H7 (cell line): ENCODE measurements at places on chromosomes 3 and 15.

DNA sequence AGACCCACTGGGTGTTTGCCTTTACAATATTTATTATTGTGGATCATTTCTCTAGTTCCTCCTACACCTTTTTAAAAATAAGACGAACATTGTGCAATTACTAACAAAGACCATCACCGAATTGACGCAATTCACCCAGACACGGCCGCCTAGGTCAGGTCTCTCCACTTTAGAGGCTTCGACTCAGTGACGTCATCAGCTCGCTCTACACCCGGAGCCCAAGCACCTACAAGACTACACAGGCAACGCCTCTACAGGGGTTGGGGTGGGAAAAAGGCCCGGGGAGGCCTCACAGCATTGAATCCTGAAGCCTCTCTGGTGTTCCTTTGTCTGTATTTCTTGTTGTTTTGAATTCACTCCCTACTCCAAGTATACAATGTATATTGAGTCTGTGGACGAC is 16.6 kb downstream of the ZIC4 start:
- DNase-seq = no peak

- no peak for DNase-seq
These were observed 71.7 kb upstream of the ARL6 start for GRCh38 chr3:97692831-97693230.

DNA sequence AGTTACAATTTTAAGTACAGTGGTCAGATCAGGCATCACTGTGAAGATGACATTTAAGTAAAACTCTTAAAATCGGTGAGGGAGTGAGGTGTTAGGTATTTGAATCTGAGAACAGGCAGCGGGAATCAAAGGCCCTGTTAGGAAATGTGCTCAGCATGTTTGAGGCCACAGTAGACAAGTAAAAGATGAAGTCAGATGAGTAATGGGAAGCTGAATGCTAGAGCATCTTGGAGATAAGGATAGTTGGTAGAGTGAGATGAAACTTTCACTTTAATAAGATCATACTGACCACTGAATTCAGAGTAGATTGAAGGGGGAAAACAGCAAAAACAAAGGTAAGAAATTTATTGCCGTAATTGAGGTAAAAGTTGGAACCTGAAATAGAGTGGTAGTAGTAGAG is 61.6 kb downstream of the DCBLD2 start:
- DNase-seq = no peak

- no peak for DNase-seq
These were observed 17.2 kb downstream of the CPA3 start for GRCh38 chr3:148882288-148882687.

GRCh38 chr15:66505430-66505811 is 295 bp downstream of the ZWILCH start:
- DNase-seq = no peak

GRCh38 chr3:50161320-50161719 is 6.2 kb downstream of the SEMA3F start:
- DNase-seq = no peak

DNA sequence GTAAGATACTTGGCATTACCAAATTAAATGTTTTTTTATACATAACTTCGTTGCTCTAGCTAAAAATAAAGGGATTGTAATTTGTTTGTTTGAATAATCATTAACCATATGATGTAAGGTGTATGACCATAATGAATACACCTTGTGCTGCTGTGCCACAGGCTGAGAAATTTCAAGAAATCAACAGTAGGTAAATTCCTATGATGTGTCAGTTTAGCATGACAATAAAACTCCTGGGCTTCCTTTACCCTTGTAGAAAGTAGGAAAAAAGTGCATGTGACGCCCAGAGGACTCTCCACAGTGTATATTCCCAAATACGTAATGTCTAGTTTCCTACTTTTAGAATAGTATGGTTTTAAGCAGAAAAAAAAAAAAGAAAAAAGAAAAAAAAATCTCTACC is 208.1 kb downstream of the SATB1 start:
- DNase-seq = peak; percentile 19

- DNase-seq = no peak
These were observed 124.4 kb downstream of the DIPK2A start for GRCh38 chr3:144096016-144096415.

- no peak for DNase-seq
These were observed 67.4 kb upstream of the FOXB1 start for GRCh38 chr15:59936741-59937140.

- peak; percentile 79 for DNase-seq
These were observed 13.0 kb upstream of the MANF start for GRCh38 chr3:51371943-51372557.

- no peak for DNase-seq
These were observed 107.8 kb downstream of the SNRK start for GRCh38 chr3:43394041-43394554.

DNA sequence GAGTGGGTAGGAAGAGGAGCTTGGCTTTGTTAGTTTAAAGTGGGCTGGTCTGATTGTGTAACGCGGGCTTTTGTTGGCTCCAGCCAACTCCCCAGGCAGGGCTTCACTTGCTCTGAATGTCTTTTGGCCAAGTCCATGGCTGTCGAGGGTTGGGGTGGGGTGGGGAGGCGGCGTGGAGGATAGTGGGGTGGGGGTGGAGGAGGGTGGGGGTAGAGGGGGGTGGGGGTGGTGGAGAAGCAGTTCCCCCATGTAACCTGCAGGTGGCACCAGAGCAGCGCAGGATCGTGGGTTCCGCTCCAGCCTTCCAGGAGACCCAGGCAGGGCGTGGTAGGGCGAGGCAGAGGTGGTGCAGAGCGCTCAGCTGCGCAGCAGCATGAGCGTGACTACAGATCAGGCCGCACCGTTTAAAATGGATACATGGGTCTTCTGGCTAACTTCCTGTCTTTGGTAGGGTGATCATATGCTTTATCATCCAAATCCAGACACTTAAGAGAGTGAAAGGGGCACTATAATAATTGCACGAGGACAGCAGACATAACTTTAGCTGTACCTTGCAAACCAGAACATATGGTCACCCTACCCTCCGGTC is 28.3 kb downstream of the GOLGA6A start:
- DNase-seq = peak; percentile 95

DNA sequence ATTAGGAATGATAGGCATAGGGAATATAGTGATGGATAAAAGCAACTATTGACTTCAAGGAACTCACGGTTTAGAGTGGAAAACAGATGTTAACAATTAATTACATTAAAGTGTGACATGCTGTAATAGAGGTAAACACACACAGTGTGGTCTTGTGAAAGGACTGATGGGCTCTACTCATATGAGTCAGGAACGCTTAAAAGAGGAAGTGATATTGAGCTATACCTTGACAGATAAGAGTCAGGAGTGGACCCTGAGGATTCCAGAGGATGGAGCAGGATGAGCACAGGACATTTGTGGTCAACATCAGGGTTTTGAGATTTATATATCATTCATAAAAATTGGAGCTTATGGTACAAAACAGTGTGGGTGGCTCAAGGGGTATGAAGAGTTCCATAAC is 11.0 kb downstream of the EXOG start:
- DNase-seq = no peak

- DNase-seq = no peak
These were observed 61.4 kb downstream of the ADCY5 start for GRCh38 chr3:123387532-123387931.

DNA sequence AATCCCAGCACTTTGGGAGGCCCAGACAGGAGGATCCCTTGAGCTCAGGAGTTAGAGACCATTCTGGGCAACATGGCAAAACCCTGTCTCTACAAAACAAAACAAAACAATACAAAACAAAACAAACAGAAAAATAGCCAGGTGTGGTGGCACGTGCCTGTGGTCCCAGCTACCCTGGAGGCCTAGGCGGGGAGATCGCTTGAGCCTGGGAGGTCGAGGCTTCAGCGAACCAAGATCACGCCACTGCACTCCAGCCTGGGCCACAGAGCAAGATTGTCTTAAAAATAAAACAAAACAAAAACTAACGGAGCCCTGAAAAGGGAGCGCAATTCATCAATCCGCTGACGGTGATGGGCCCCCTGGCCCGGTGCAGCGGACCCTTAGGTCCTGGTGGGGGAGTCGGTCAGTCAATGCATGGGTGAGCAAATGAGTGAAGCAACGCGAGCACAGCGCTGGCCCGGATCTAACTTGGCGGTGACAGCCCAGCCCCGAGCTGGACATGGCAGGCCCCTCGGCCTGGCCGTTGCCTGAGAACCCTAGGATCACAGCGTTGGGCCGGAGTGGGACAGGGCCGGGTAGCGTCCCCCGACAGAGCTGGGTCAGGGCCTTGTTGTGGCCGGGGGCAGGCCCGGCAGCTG is 52.4 kb upstream of the BLM start:
- no peak for DNase-seq

DNA sequence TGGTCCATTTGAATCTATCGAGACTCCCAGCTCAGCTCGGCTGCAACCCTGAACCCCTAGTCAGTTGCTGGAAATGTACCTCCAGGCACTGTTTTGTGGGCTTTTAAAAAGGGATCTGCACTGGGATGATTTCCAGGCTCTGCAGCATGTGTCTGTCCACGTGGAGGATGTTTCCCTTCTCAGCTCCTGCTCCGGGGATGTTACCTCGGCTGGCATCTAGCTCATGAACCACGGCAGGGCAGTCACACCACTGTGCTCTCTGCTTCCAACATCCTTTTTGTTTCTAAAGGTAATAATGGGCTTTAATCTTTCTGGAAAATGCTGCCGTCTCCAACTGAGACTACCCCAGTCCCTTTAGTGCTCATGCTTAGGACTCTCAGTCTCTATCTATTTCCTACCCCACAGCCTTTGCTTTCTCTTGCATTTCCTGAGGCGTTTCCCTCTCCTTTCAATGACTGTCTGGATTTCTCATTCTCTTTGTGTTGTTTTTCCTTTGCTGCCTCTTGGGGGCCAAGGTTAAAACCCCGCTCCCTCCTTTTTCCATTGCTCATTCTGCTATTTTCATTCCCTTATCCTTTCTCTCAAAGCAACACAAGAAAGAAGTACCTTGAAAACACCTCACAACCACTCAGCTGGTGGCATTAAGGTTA is 42.9 kb upstream of the AKAP13 start:
- DNase-seq = no peak

- DNase-seq = peak; percentile 91
These were observed 188.7 kb upstream of the LINGO1 start for GRCh38 chr15:77821188-77821958.

DNA sequence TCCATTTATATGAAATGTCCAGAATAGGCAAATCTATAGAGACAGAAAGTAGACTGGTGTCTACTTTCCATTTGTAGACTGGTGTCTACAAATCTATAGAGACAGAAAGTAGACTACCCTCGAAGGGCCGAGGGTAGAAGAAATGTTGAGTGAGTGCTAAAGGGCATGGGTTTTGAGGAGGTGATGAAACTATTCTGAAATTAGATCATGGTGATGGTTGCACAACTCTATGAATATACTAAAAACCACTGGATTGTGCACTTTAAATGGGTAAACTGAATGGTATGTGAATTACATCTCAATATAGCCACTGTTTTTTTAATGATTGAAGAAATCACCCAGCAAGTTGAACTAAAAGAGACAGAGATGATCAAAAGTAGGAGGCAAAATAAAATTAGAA is 27.9 kb downstream of the TP53BP1 start:
- no peak for DNase-seq

- no peak for DNase-seq
These were observed 976 bp downstream of the DIS3L start for GRCh38 chr15:66294157-66294931.

GRCh38 chr15:31463521-31464102 is 137.0 kb downstream of the KLF13 start:
- DNase-seq = no peak

DNA sequence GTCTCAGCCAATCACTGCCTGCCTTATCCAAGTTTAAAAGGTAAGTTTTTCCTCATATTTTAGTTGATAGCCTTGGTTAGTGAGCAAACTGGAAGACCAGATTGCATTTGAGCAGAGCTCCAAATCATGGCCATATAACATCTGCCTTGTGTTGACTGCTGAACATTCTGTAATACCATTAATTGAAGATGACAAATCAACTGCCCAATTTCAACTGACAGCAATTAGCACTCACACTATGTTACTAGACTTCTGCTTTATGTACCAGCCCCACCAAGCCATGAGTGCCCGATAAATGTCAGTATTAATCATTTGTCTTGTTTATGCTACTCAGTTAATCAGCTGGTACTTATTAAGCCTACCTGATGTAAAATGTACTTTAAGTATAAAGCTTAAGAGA is 83.1 kb downstream of the CGGBP1 start:
- no peak for DNase-seq

- no peak for DNase-seq
These were observed 313.9 kb downstream of the PTPRG start for GRCh38 chr3:61875046-61875844.

DNA sequence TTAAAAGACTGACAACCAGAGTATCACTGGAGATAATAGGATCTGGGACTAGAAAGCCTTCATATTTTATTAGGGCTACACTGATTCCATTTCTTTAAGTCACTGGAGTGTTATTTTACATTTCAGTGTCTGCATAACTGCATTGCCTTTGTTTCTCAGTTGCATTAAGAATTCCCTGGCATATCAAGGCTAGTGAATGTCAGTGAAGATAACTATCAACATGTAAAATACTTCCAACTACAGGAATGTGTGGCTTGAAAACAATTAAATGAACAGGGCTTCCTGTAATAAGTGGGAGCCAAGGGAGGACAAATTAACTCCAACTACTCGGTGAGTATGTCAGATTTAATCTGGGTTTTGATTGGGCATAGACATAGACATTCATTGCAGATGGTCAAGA is 628.5 kb downstream of the ROBO2 start:
- DNase-seq = no peak

DNA sequence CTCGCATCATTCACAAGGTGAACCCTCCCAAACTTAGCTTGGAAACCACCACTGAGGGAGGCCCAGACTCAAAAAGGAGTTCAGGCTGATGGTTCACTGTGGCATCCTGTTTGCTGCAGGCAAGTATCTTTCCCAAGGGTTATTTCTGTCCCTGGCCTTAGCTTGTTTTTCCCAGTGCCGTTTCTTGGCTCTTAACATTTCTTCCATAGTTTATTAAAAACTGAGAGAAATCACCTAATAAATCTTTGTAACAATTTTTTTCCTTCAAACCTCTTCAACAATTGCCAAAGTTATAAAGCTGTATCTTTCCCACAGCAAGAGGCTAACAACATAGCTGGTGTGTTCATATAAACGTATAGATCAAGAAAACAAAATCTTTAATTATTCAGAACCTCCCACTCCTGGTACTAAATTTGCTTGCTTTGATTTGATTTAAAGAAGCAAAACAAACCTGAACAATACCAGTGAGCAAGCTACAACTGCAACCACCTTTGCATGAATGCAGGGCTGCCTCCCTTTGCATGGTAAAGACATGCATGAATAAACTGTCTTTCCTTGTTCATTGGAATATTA is 234.9 kb upstream of the STT3B start:
- no peak for DNase-seq
